Activated CD4-positive, alpha-beta memory T cell treated with anti-CD3 and anti-CD28 coated beads for 36 hours (primary cell): ENCODE measurements at places on chromosomes 1 and 21. TPM values are rescaled to one million over a fixed set of nuclear protein-coding genes. Genes with fewer than 3 reads are reported as not detected.
A peak's percentile ranks its signal among the peaks of the same experiment; 100 is the strongest.

GRCh38 chr1:17297991-17298390 lies 10.0 kb upstream of the PADI4 start:
- no peak for DNase-seq

DNA sequence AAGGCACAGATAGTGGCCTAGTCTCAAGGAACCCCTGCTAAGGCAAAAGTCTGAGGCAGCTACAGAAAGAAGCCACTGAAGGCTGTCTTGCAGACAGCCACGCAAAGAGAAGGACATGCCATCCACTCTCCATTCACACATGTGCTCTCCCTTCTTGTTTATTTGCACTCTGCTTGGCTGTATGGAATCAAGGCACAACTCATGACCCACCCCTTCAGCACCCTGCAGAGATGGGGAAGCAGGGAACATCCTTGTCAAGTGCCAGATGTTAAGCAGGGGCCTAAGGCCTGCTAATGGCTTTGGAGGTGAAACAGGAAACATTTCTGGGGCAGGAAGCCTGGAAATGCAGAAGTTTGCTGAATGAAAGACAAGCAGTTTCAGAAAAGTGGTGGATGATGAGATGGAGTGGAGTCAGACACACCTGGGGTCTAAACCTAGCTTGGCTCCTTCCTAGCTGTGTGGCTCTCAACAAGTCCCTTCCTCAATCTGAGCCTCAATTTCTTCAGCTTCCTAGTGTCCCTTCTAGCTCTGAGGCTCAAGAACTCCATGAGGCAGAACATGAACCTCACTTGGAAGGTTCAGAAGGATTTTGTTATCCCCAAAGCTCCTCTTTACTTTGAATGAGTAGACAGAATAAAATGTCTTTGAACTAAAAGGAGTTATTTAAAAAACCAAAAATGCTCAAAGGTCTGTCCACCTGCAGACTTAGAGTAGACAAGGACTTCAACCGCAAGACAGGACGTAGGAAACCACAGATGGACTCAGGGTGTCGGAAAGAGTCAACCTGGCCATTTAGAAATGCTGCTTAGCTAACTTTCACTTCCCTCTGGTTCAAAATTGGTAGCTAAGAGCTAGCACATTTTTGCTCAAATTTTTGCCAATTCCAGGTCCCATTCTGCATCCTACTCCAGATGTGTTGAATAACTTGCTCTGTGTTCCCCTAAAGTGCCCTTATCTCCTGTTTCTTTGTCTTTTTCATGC lies 283.1 kb downstream of the PLPP3 start:
- no peak for DNase-seq

- DNase-seq: peak; percentile 65
Observed at GRCh38 chr1:198669023-198669698, 30.3 kb downstream of the PTPRC start.

- peak; percentile 86 for DNase-seq
Observed at GRCh38 chr1:25642574-25643108, 26.1 kb downstream of the MAN1C1 start.

GRCh38 chr21:15058854-15059263 lies 5.9 kb downstream of the NRIP1 start:
- no peak for DNase-seq

GRCh38 chr1:53902235-53903138 lies 8.5 kb downstream of the DIO1 start:
- DNase-seq: no peak

DNA sequence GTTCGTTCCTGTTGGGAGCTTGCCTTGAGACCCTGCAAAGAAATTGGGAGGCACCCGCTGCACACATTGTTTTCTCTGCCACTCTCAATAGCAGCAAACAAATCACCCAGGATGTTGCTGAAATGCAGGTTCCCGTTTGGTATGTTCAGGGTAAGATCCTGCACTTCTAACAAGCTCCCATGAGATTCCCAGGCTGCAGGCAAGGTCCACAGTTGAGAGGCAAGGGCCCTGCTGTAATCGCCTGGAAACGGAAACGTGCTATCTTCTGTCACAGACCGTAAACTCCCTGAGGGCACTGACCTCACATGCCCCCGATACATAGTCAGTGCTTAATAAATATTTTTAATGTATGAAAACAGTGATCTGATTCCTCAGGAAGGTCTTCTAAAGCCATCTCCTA lies 37.8 kb downstream of the XCL1 start:
- DNase-seq: no peak

DNA sequence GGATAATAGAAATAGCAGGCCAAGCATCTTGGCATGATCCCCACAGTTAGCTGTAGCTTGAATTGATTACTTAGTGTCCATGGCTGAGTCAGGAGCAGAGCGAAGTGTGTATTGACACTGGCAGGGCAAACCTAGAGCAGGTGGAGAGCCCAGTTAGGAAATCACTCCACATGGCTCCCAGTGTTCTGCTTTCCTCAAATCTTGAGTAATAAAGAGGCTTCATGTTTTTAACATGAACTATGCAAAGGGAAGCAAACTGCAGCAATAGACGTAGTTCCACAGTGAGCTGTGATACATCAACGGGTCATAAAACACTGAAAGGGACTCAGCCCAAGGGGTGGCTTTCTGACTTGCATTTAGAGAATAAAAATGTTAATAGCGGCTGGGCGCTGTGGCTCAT lies 28.9 kb downstream of the RHEX start:
- DNase-seq: no peak

DNA sequence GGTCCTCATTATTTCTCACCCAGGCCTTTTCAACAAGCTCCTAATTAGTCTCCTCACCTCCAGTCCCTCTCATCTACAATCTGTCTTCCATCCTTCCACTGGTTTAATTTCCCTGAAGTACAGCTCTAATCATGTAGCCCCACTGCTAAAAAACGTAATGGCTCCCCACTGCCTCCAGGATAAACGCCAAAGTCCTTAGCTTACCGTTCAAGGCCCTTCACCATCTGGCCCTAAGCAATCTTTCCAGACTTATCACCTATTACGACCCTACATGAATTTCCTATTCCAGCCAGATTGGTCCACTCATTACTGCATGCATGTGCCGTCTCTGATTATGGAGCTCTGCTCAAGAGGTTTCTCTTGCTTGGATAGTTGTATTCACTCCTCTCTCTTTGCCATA lies 83.1 kb upstream of the DAB1 start:
- no peak for DNase-seq

- peak; percentile 37 for DNase-seq
Observed at GRCh38 chr21:34722684-34723300, 54.0 kb downstream of the CLIC6 start.

DNA sequence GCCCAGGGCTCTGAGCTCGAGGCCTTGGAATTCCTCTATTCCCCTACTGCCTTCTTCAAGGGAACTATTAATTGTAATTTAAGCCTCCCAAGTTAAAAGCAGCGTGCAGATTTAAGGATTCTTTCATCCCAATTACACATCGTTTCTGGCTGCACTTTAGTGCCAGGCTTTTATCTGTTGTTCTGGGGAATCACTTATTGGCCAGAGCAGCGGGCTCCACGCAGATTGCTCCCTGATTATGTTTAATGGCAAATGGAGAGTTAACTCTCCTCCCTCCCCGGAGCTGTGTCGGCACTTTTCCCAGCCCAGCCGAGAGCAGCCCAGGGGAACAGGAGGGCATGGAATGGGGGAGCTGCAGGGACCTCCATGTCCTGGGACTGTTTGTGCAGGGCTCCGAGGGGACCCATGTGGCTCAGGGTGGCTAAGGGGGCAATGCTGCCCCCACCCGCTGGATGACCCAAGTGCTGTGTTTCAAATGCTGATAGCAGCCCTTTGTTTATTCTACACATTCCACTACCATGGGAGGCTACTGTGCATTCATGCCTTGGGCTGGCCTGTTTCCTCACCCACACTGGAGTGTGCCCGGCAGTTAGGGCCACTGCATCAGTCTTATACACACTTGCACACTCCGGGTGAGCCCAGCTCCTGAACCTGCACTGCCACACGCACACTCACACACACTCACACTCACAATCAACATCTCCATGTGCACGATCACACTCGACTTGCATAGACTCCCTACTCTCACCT lies 93.3 kb upstream of the POU3F1 start:
- no peak for DNase-seq

MPL gene
- total RNA-seq: not detected

PLA2G5 gene
- not detected for total RNA-seq

ZNF593 gene
- 37.4 TPM for total RNA-seq

NLRP3 gene
- 0.97 TPM for total RNA-seq
